ENCODE measurements at places on chromosomes 6 and 20.
A peak's percentile ranks its signal among the peaks of the same experiment; 100 is the strongest.

- no peak for DNase-seq
Measured at GRCh38 chr20:32621891-32622584, 36.9 kb upstream of the NOL4L start.

DNA sequence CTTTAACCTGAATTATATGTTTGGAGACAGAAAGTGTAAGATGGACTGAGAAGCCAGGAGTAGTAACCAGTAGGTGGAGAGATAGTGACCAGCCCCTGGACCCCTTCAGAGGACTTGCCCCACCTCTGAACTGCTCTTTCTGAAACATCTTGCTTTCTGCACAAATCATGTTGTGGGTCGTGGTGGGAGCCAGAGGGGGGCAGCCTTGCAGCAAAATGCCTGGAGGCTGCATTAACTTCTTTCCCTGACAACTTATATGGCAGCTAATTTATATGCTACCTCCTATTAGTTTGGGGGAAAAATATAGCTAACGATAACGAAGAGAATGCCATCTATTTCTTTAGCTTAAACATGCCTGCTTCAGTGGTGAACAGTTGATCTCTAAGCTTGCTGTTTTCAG lies 859.8 kb downstream of the MAFB start:
- DNase-seq: no peak

DNA sequence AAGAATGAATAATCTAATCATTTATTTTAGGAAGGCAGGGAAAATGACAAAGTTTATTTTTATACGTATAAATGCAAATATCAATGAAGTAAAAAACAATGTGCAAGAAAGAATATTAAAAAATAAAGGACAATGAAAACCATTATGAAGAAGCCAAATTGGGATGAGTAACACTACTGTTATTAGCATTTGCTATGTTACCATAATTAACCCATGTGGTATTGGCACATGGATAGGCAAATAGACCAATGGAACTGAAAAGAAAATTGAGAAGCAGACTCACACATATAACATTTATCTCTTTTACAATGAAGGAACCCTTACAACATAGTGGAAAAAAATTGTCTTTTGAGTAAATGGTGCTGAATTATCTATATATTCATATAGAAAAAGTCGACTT lies 214.6 kb downstream of the CLVS2 start:
- no peak for DNase-seq

DNA sequence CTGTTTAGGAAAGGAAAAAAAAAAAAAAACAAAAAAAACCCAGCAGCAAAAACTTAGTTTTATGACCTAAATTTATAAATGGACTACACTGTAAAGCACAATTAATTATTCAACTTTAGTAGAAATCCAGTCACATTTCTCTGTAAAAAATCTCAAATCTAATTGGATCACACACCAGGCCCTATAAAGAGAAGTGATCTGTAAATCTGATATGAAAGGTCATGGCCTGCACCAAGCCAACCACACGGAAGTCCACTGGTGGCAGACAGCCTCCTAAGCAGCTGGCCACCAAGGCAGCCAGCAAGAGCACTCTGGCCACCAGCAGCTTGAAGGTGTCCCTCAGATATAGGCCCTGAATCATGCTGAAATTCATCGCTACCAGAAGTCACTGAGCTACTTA lies 131.6 kb downstream of the HFE start:
- DNase-seq: no peak

GRCh38 chr20:47113362-47114109 lies 218.9 kb downstream of the EYA2 start:
- DNase-seq: no peak

DNA sequence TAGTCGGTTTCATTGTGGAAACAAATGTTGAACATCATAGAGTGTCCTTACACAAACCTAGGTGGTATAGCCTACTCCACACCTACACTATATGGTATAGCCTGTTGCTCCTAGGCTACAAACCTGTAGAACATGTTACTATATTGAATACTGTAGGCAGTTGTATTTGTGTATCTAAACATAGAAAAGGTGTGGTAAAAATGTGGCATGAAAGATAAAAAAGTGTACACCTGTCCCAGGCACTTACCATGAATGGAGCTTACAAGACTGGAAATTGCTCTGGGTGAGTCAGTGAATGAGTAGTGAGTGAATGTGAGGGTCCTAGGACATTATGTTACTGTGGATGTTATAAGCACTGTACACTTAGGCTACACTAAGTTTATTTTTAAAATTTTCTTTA lies 103.0 kb downstream of the ZFAND3 start:
- DNase-seq: no peak

DNA sequence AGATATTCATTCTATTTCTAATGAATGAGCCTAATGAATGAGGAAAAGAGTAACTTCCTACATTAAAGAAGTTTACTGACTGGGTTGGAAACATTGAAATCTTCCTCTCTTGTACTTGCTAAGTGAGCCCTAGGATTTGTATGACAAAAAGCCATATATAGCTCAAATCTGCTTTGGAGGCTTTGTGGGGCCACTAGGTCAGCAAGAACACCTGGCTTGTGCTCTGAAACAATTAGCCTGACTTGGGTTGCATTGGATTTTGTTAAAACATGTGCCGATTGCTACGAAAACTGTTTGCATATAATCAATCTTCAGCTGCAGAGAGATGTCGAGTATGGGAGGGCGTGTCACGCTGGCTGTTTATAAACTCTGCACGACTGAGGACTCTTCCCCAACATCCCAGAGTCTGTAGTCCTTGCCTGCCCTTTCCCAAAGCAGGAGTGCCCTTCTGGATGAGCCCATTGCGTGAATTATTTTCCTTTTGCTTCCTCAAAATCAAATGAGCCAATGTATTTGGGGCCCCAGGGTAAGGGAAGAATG lies 684.8 kb downstream of the DHX35 start:
- no peak for DNase-seq

DNA sequence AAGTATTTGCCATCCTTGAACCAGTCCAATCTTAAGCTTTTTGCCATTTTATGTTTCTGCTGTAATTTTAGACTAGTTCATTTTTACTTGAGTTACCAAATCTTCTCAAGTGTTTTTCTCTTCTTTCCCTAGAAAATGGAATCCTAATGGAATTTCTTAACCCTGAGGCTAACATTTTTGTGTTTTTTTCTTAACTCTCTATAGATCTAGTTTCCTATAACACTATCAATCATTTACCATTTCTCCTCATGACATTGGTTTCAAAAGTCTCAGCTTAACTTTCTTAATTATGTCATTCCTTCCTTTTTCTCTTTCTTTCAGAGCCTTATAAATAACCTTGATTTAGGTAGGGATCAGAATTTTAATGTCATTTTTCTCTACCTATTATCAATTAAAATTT lies 54.8 kb downstream of the SENP6 start:
- no peak for DNase-seq

- DNase-seq: no peak
Measured at GRCh38 chr6:30725713-30726505, 5.8 kb downstream of the TUBB start.

DNA sequence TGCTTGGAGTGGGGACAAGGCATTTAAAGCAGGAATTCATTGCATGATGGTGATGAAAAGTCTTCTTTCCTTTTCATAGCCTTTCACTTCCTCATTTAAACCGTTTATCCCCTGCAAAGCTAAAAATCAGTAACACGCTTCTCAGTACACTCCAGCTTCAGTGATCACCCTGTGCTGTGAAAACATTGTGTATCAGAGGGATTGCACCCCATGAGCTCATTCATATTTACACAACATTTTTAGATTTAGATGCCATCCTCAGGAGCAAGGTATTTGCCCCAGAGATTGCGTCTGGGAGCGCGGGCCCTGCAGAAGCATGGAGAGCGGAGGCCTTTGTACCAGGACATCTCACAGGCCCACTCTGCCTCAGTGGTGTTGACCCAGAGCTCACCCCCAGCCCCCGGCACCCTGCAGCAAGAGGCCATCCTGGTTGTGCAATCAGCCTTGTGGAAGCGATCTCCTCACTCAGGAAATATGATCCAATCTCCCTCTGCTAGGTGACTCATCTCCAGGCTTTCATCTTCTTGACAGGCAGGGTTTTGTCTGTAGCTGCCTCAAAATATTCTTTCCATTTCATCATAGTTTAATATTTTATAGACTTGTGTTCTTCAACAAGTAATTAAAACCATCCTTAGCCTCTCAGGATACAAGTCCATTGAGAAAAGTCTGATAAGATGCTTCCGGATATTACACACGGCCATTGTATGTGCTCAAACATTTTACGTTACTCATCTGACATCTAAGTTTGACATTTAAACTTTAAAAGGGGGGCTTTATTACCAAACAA lies 38.9 kb upstream of the THBS2 start:
- DNase-seq: peak; percentile 58

- no peak for DNase-seq
Measured at GRCh38 chr6:134835993-134836392, 113.9 kb downstream of the ALDH8A1 start.

GRCh38 chr6:113813142-113813541 lies 44.0 kb upstream of the MARCKS start:
- DNase-seq: no peak

DNA sequence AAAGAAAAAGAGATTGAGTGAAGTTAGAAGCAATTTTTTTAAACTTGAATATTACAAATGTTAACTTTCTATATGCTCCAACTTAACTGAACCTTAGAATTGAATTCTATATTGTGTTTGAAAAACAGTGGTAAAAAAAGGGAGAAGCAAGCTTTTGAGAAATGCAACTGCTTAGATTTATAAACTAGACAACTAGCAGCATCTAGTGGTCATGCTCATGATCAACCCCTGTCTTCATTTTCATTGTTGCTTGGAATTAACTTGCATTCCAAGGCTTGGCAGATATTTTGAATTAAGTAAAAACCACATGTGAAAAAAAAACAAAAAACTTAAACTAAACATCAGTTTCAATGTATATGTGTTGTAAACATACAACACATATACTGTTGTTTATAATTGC lies 113.1 kb downstream of the C6orf58 start:
- no peak for DNase-seq

- no peak for DNase-seq
Measured at GRCh38 chr6:62623846-62624532, 338.0 kb upstream of the KHDRBS2 start.

GRCh38 chr20:25706793-25707192 lies 10.1 kb upstream of the ZNF337 start:
- DNase-seq: no peak

DNA sequence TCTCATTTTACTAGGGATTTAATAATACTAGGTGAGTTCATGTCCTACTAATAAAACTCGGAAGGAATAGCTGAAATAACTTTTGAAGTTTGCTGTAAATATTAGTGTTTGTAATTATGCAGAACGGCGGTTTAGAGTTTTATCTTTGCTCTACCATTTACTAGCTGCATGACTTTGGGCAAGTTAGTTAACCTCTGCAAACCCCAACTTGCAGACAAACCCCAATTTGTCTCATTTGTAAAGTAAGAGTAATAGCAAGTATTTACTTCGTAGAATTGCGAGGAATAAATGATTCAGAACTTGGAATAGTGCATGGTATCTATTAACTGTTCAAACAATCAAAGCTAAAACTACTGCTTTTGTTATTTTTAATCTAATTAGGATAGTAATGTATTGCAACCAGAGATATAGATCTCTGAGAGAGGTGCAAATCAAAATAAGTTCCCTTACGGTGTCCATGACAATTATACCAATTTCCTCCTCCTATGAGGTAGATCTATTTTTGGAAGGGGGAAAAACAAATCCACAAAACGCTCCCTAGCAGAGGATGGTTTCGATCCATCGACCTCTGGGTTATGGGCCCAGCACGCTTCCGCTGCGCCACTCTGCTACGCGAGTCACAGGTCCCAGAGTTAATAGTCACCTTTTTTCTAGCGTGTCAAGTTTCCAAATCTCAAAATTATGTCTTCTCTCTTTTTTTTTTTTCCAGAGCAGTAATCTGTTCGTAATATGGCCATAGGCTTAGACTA lies 35.1 kb upstream of the BTN3A2 start:
- DNase-seq: no peak

DNA sequence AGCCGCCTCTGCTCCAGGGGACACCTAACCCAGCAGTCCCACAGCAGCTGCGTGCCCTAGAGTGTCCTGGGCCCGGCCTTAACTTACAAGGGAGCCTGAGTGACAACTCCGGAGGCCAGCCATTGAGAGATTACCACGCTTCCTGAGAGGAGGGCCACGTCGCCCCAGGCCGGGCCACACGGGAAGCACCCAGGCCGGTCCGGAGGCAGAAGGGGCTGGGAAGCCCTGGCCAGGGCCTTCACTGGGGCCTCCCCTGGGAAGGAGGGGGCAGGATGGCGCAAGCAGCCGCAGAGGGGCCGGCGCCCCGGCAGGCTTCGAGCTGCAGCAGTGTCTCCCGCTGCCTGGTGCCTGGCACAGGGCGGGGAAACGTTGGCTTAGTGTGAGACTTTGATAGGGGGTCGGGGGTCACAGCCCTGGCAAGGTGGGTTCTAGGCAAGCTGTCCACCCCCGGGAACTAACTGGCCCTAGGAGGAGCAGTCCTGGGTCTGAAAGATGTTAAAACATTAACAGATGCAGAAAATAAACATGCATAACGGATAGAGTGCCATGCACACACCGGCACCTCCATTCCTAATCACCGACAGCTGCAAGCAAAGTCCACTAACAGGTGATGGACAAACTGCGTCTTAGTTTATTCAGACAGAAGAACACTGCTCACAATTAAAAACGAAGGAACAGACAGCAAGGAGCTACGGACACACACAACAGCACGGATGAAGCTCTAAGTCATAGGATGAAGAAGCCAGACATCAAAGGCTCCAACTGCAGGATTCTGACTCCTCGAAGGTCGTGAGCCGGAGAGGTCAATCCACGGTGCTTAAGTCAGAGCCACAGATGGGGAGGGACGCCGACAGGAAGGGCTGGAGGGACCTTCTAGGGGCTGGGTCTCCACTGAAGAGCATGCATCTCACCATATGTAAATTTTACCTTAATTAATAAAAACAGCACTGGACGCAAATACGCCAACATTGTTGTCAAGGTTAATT lies 17.4 kb downstream of the CHRNA4 start:
- DNase-seq: no peak

GRCh38 chr6:5095236-5095635 lies 10.1 kb downstream of the PPP1R3G start:
- DNase-seq: no peak

- DNase-seq: no peak
Measured at GRCh38 chr6:2713473-2714110, 37.1 kb downstream of the MYLK4 start.

- DNase-seq: peak; percentile 39
Measured at GRCh38 chr20:50464026-50464724, 46.0 kb upstream of the PTPN1 start.

Measured in Panc1 (cell line).